ENCODE measurements at places on chromosomes 2 and 18.

GRCh38 chr2:20596193-20596972 is 54.5 kb downstream of the HS1BP3 start:
- DNase-seq, result no peak

DNA sequence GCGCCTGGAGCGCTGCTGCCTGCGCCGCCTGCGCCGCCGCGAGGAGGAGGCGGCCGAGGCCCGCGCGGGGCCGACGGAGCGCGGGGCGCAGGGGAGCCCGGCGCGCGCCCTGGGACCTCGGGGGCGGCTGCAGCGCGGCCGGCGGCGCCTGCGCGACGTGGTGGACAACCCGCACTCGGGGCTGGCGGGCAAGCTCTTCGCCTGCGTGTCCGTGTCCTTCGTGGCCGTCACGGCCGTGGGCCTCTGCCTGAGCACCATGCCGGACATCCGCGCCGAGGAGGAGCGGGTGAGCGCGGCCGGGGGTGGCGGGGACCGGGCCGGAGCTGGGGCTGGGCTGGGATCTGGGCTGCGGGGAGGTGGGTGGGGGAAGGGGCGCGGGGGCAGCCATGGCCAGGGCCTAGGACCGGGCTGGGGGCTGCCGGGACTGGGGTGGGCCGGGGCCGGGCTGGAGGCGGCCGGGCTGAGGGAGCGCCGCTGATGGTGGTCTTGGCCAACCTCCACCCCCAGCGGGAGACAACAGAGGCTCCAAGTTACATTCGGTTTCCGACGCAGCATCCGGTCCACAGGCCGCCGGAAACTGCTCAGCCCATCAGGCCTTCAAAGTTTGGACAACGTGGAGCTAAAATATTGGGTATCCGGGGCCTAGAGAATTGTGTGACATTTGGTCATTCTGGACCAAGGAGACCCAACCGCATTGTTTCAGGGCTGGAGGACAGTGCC is 66.4 kb downstream of the KCNG2 start:
- no peak for DNase-seq

GRCh38 chr18:11251891-11252270 is 102.5 kb upstream of the PIEZO2 start:
- no peak for DNase-seq

GRCh38 chr2:174561283-174561971 is 36.2 kb downstream of the WIPF1 start:
- no peak for DNase-seq

GRCh38 chr2:194062401-194062800 is 1594.6 kb upstream of the SLC39A10 start:
- DNase-seq, result no peak

DNA sequence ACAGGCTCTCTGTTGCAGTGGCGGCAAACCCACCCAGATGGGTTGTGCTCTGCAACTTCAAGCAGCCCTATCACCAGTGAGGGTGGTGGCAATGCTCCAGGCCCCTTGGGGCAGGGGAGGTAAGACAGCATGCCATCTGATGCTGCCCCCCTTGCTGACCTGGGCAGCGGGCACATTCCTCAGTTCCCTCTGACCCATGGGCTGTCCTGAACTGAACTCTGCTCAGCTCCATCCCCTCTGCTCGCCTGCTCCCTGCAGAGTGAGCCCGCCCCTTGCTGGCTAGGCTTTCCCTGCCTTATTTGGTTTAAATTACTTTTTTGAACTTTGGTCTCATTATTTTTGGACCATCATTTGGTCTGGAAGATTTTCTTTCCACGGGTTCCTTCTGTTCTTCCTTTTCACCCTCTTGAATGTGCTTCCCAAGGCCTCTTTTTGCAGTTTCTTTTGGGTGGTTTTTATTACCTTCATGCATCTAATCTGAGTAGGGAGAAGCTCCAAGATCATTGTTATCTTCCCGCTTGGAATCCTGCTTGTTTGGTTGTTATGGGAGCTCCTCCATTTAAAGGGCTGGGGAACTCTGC is 565.4 kb downstream of the TNS1 start:
- no peak for DNase-seq

DNA sequence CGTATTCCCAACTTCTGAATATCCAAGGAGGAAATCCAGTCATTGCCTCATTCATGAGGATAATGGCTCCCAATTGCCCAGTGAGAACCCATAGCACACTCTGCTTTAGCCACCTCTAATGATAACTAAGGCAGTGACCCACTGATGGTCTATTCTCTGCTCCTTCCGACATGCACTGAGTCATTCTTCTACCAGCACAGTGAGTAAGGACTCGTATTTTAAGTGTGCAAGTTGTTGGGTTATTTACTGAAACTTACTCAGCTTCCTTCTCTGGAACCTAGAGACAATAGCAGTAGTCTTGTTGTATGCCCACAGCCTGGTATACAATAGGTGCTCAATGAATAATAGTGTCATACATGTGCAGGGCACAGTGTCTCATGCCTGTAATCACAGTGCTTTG is 81.1 kb upstream of the ZNF397 start:
- no peak for DNase-seq

DNA sequence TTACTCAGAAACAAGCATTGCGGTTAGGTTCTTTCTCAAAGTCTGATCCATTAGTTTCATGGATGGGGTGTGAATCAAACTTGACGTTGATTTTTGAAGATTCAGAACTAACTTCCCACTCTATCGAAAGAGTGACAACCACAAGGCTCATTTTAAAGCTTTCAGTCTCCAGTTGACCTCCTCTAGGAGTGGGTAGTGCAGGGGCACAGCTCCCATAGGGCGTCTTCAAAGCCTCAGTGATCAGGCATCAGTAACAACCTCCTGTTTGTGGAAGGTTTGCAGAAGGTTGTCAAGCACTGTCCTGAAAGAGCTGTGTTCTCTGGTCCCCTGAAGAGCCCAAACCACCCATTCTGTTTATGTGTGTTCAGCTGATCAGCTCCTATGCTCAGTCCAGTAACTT is 10.2 kb downstream of the MTCL1 start:
- DNase-seq, result no peak

DNA sequence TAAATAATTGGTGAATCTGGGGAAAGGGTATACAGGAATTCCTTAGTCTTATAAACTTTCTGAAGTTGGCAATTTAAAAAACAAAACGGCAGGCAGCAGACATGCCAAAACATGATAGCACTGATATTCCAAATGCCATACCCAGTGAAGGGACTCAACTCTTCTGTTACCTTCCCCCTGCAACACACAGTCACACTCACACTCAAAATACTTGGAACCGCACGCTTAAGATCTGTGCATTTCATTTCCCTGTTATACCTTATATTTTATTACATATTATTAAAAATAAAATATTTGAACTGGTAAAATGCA is 123.4 kb downstream of the ZFP36L2 start:
- no peak for DNase-seq

- no peak for DNase-seq
Measured at GRCh38 chr2:9428965-9429577, 5.6 kb downstream of the CPSF3 start.

DNA sequence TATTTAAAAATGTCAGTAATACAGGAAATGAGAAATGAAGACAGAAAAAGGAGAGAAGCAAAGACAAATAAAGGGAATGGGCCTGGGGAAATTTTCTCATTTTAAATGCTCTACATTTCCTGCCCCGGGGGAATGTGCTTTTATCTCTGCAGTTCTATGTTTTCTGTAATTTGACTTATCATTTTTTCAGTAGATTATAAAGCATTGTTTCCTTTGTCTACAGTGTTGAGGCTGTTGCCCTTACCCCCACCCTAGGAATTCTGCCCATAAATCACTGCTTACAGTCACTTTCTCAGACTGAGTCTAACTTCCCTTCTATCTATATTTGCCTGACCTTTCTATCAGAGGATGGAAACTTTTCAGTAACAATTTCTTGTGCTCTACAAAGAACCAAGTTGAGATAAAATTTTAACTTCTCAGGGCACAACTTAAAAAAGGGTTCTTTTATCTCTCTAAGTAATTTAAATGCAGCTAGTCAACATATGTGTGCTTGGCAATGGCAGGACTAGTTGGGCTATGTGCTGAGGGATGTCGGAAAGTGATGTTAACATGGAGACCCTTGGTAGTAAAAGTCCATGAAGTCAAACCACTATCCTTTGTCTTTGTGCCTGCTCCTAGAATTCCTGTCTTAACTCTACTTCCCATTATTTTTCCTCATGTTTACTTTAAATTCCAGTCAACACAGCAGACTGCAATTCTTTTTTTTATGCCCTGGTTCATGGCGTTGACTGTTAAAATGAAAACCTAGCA is 146.5 kb upstream of the MMADHC start:
- no peak for DNase-seq

DNA sequence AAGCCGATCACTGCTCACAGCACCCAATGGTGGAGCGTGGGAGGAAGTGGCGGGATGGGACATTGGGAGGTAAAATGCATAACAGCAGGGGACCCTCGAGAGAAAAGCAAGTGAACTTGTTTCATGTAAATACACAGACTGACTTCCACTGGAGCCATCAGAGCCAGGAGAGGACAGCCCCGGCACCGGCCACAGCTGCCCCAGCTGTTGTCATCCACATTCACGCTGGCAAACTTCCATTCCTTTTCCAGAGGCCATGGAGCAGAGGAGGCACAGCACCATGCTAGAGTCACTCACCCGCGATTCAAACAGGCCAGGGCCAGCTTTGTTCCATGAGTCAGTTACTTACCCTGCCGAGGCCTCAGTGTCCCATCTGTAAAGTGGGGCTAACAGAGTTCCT is 610.9 kb upstream of the SALL3 start:
- no peak for DNase-seq

Data from GM19239 (cell line).